ENCODE measurements at places on chromosomes 3 and 15. TPM values are rescaled to one million over a fixed set of nuclear protein-coding genes. Genes with fewer than 3 reads are reported as not detected.

SUCNR1 gene
- not detected for total RNA-seq

GFM1 gene
- 46.1 TPM for total RNA-seq

DNA sequence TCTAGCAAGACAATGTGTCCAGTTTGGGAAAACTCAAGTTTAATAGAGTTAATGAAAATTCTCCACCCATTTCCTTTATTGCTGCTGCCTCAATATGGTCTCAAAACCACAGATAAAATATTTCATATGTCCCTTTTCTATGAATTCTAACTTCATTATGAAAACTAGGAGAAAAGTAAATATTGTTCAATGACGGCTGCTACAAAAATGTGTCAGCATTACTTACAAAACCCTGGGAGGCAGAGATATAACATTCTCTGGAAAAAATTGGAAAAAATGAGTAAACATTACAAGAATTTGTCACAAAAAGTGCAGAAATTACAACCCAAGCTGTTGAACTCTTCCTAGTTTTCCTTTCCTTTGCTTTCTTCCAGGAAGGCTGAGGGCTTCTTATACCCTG, 22.2 kb upstream of the FBN1 start:
- no peak for DNase-seq

GRCh38 chr15:68525815-68526214, 53.0 kb upstream of the CORO2B start:
- no peak for DNase-seq

GRCh38 chr3:197540961-197541377, 14.8 kb downstream of the BDH1 start:
- no peak for DNase-seq

DNA sequence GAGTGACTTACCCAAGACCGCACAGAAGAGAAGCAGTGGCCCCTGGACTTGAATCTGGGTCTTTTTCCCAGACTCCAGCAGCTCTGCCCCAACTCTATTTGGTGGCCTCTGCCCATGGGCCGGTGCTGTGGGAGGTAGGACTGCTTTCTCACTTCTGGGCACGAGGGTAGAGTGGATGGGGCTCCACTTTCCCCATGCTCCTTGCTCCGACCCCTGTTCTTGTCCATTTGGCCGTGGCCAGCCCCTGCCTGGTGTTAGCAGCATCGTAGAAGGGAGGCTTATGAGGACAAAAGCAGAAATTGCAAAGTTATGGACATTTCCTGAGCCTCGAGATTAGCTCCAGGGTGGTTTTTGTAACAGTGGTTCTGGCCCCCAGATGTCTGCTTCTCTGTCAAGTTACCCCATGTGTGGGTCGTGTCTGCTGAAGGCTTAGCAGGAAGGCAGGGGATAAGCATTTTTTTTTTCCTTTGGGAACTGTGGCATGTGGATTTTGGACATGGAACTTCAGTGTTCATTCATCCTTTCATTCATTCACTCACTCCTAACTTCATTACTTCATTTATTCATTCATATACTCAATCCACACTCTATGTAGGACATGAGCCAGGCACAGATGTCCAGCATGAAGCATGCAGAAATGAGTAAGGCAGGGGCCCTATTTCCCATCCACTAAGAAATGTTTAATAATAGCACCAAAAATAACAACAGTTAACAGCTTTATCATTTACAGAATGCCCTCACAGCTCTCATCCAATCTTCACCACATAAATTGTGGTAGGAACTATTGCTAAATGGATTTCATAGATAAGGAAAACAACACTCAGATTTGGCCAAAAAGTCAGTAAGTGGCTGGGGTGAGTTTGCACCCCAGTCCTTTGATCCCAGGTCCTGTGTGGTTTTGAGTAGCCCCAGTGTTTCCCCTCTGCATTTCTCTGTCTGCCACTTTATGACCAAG, 180.5 kb downstream of the OPA1 start:
- no peak for DNase-seq

- no peak for DNase-seq
Observed at GRCh38 chr15:96354731-96355567, 24.4 kb downstream of the NR2F2 start.

DNA sequence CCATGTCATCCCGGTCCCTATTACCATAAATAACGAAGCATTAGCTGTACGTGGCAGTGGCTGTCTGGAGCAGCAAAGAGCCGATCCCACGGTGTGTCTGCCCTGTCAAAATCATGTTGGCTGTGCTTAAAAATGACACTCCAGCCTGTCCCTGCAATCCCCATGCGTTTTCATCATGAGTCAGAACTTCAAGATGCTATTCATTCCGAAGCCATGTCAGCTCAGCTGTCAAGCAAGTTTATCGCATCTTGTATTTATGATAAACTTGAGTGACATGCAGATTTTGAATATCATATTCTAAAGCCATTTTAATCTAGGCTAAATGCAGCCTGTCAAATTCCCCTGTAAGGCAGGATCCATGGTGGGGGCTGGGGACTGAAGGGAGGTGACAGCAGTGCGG, 152.4 kb downstream of the TJP1 start:
- DNase-seq: no peak

DNA sequence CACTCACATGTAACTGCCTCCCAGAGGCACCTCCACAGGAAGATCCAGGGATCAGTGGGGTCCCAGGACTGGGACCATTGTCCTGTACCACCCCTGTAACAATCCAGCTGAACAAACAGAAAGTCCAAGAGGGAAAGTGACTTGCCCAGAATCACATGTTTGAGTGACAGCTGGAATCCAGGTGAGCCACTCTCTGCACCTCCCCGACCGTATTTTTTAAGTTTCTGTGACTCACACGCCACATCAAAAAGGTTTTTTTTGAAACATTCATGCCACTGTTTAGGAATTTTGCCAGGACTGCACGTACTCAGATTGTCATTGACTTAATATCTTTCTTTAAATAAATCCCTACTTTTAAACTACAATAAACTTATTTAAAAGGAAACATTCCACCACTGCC, 9.8 kb upstream of the SLC6A1 start:
- DNase-seq: no peak

GRCh38 chr3:108295421-108296175, 750 bp upstream of the HHLA2 start:
- no peak for DNase-seq

DNA sequence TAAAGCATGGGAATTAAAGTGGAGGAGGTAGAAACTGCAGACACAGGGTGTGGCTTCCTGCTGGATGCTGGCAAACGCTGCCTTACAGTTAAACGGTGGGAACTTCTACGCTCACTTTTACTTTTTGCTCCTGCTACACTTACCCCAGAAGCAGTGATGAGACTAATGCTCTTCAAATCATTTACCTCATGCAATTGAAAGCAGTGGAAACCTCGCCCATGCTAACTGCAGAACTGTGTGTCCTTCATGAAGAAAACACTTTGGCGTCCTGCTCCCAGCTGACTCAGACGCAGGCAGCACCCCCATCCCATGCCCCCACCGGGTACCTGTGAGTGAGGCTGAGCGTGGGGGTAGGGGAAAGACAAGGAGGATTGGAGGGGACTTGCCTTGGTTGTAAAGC, 31.8 kb downstream of the UPK1B start:
- DNase-seq: no peak

DNA sequence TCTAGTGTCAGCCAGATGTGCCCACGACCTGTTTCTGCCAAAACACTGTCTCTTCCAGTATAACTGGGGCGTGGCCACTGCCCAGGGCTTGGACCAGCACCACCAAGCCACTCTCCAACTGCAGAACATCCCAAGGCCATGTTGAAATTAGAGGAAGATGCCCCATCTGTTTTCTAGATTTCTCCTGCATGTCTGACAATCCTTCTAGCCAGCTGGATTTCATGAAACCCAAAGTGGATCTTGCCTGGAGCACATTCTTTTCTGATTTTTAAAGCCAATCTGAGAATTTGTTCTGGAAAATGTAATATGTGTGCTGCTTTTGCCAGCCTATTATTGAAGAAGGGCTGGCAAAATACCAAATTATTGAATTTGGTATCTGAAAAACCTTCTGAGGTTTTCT, 182.5 kb downstream of the SLCO3A1 start:
- DNase-seq: no peak

GRCh38 chr3:186680869-186681268, 15.1 kb downstream of the HRG start:
- no peak for DNase-seq

GRCh38 chr15:38130205-38130567, 122.5 kb upstream of the SPRED1 start:
- no peak for DNase-seq

All from activated naive CD4-positive, alpha-beta T cell treated with anti-CD3 and anti-CD28 coated beads, Interleukin-2, amount 50 U/mL, for 72 hours (primary cell).